ENCODE measurements at places on chromosomes 12 and 14. TPM values are rescaled to one million over a fixed set of nuclear protein-coding genes. Genes with fewer than 3 reads are reported as not detected.
A peak's percentile ranks its signal among the peaks of the same experiment; 100 is the strongest.

IFI27 gene
- polyA plus RNA-seq: 5.6 TPM

MYH6 gene
- polyA plus RNA-seq: 0.21 TPM

SRGAP1 gene
- 27.8 TPM for polyA plus RNA-seq

MSI1 gene
- polyA plus RNA-seq: 26.6 TPM

SLC4A8 gene
- 5.1 TPM for polyA plus RNA-seq

TOGARAM1 gene
- polyA plus RNA-seq: 38.7 TPM

ASB8 gene
- polyA plus RNA-seq: 33.2 TPM

HOXC4 gene
- polyA plus RNA-seq: 55.9 TPM

ANO2 gene
- 5.5 TPM for polyA plus RNA-seq

CLEC2B gene
- 3.3 TPM for polyA plus RNA-seq

SLCO1B1 gene
- polyA plus RNA-seq: not detected

APOF gene
- 0.09 TPM for polyA plus RNA-seq

OTX2 gene
- not detected for polyA plus RNA-seq

SYNDIG1L gene
- polyA plus RNA-seq: 0.21 TPM

MIPOL1 gene
- 10.4 TPM for polyA plus RNA-seq

KRT6B gene
- polyA plus RNA-seq: not detected

GRCh38 chr12:84085046-84085445 lies 827.6 kb downstream of the SLC6A15 start:
- DNase-seq: no peak

GRCh38 chr12:93624595-93625294 lies 52.3 kb downstream of the SOCS2 start:
- no peak for DNase-seq

DNA sequence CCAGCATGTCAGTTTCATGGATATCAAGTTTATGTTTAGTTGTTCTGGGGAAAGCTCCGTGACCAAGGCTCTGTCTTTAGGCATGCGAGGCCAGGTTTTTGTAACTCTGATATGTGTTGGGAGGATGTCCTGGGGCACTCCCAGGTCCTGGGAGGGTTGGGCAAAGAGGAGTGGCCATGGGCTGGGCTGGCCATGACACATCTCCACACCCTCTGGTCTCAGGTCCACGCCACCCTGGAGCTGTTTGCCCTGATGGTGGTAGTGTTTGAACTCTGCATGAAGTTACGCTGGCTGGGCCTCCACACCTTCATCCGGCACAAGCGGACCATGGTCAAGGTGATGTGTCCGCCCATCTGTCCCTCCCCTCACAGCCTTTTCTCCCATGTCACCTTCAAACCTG lies 46.4 kb downstream of the TPCN1 start:
- DNase-seq: no peak

GRCh38 chr12:44847888-44848702 lies 28.0 kb downstream of the NELL2 start:
- no peak for DNase-seq

- no peak for DNase-seq
These were observed 100.5 kb upstream of the MDM1 start for GRCh38 chr12:68432622-68433021.

- DNase-seq: no peak
These were observed 55.1 kb downstream of the SERPINA10 start for GRCh38 chr14:94237983-94238382.

DNA sequence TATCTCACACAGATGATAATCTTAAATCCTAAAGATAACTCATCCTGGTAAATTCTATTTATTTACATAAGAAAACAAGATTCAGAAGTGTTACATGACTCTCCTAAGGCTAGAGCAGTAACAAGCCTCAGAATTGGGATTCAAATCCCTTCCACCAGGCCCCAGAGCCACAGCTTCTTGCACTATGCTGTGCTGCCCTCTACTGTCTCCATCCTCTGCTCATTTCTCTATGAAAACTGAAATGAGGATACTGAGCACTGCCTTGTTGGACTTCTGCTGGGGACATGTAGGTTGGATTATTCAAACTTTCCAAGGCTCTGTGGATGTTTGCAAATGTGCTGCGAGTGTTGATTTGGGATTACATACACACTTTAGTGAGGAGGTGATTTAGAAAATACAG lies 23.5 kb upstream of the C12orf50 start:
- DNase-seq: no peak

- DNase-seq: no peak
These were observed 42.0 kb upstream of the ETV6 start for GRCh38 chr12:11607313-11608081.

DNA sequence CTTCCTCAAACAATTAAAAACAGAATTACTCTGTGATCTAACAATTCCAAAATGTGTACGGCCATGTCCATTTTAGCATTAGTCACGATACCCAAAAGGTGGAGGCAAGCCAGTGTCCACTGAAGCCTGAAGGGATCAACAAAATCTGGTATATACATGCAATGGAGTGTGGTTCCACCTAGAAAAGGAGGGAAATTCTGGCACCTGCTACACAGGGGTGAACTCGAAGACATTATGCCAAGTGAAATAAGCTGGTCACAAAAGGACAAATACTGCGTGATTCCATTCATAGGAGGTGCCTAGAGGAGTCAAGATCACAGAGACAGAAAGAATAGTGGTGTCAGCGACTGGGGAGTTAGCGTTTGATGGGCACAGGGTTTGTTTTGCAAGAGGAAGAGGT lies 331.4 kb downstream of the MED13L start:
- DNase-seq: no peak

GRCh38 chr12:31478425-31478824 lies 112.5 kb downstream of the DENND5B start:
- no peak for DNase-seq

DNA sequence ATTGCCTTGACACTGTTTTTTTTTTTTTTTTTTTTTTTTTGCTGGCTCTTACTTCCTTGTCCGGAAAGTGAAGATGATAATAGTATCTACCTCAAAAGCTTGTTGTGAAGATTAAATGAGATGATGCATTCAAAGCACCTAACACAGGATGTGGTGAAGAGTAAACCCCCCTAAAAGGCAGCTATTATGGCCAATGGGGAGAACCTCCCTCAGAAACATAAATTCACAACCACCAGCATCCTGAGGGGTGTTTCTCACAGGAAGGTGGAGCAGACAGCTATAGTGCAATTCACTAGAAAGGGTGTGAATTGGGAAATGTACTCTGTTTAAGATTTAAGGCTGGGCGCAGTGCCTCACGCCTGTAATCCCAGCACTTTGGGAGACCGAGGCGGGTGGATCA lies 85.4 kb upstream of the CRY1 start:
- no peak for DNase-seq

- DNase-seq: no peak
These were observed 4.8 kb downstream of the MYH7 start for GRCh38 chr14:23430723-23431085.

- DNase-seq: no peak
These were observed 15.2 kb upstream of the WNT5B start for GRCh38 chr12:1613860-1614259.

- no peak for DNase-seq
These were observed 46.8 kb upstream of the GPATCH2L start for GRCh38 chr14:76104802-76105355.

- DNase-seq: no peak
These were observed 47.1 kb downstream of the NCOR2 start for GRCh38 chr12:124520265-124520701.

- DNase-seq: no peak
These were observed 1187.3 kb upstream of the SEL1L start for GRCh38 chr14:82720946-82721345.

GRCh38 chr14:69629225-69630127 lies 18.1 kb downstream of the SUSD6 start:
- no peak for DNase-seq

GRCh38 chr12:18907728-18908127 lies 169.8 kb downstream of the CAPZA3 start:
- DNase-seq: no peak

- DNase-seq: no peak
These were observed 79.7 kb upstream of the DIO3 start for GRCh38 chr14:101481557-101481956.

DNA sequence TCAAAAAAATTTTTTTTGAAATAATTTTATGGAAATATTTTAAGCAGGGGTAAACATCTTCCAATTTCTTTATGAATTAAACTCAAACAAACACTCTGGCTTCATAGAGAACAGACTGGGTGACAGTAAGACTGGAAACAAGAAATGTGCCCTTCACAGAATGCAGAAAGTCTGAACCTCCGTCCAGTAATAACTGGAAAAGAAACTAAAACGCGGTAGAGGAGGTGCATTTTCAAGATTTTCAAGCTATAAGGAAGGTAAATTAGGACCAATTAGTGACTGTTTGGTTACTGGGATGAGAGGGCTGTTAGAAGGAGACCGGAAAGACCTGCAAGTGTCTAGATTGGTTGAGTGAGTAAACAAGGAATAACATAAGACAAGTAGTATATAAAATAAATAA lies 245.7 kb downstream of the CEP128 start:
- DNase-seq: no peak

- DNase-seq: no peak
These were observed 44.6 kb upstream of the VRK1 start for GRCh38 chr14:96752594-96752993.

DNA sequence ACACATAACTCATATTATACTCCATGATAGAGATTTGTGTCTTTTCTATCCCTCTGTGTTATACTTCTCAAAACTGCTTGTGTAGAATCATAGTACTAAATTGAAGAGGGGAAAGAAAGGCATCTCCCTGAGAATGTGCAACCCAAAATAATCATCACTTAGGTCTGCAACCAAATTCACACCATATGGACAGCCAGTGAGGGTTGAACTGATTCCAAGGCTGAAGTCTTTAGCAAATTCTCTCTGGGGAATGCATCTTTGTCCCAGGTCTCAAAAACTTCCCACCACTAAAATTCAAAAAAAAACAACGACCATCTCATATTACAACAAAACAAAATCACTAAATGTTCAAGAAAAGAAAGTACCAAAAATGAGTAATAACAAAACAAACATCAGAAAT lies 11.0 kb downstream of the ZFC3H1 start:
- DNase-seq: no peak

DNA sequence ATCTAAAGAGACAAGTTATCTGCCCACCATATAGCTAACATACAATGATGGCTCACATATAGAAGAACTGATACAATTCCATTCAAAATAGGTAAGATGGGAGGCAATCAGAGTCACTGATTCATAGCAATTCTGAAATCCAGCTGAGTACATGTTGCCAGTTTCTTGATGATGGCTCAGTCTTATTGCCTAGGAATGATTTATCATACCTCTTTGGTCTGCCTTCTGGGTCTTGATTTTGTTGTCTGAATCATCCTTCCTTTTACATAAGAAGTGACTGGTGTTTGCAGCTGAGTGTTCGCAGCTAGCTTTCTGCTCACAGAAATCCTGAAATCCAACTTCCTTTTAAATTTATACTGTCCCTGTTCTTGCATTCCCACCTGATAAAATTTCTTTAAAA lies 463.2 kb upstream of the MGAT4C start:
- DNase-seq: no peak

DNA sequence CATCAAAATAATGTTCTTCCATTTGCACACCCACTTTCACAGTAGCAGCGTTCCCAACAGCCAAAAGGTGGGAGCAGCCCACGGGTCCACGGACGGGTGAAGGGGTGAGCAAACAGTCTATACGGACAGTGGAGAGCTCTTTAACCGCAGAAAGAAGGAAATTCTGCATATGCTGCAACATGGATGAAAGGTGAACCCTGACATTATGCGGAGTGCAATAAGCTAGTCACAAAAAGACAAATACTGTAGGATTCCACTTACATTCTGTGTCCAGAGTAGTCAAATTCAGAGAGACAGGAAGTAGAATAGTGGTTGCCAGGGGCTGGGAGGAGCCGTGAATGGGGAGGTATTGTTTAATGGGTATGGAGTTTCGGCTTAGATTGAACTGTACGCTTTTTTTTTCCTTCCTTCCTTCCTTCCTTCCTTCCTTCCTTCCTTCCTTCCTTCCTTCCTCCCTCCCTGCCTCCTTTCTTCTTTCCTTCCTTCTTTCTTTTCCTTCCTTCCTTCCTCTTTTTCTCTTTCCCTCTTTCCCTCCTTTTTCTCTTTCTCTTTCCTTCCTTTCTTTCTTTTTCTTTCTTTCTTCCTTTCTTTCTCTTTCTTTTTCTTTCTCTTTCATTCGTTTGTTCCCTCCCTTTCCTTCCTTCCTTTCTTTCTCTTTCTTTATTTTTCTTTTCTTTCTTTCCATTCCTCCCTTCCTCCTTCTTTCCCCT lies 15.8 kb upstream of the ANKRD9 start:
- no peak for DNase-seq

DNA sequence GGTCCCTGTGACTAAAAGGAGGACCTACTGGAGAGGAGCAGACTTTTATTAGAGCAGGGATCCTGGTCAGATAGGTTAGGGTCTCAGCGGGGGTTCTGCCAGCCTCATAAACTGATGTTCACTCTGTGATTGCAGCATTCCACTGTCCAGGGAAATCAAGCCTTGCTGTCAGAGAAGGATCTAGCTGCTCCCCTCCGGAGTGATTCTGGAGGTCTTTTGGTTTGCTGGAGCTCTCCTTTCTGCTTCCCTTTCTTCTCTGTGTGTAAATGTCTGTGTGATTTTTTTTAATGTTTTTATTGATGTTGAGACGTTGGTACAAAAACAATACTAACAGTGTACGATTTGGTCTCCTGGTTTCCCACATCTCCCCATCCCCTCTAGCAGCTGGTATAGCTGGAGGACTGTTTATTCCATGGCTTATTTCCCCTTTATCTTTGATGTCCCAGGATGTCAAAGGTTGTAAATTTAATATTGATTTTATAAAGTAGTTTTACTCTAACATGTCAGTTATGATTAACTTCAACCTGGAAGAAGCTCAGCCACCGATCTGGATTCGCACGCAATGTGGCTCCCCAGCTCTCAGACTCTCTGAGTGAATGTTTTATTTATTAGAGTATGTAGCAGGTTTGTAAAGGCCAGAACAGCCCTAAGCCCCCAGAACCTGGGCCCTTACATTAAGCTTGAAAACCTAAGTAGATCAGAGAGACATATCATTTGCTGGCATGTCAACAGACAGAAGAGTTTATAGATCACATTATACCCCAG lies 202.3 kb upstream of the G2E3 start:
- DNase-seq: no peak

- no peak for DNase-seq
These were observed 76.0 kb downstream of the SYNE3 start for GRCh38 chr14:95440496-95440895.

GRCh38 chr12:1691123-1692007 lies 495 bp downstream of the ADIPOR2 start:
- peak; percentile 47 for DNase-seq

DNA sequence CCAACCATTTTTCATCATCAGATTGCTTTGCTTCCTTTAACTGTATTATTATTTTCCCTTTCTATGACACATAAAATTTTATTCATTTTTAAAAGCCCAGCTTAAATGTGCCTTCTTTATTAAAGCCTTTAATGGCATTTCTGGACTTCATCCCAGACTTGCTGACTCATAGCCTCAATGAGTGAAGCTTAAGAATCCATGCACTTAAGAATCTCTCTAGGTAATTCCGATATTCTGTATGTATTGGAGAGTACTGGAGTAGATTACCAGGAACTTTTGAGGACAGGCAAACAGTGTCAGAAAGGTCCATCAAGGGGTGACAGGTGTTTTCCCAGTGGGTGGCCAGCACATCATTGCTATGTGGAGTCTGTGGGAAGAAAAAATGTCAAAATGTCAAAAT lies 107.9 kb downstream of the PTPRQ start:
- DNase-seq: no peak

- DNase-seq: no peak
These were observed 9.4 kb downstream of the SART3 start for GRCh38 chr12:108551535-108551934.
